ENCODE measurements at places on chromosomes 4 and X.

- no peak for DNase-seq
These were observed 442.2 kb downstream of the PABPC4L start for GRCh38 chr4:133759428-133759827.

DNA sequence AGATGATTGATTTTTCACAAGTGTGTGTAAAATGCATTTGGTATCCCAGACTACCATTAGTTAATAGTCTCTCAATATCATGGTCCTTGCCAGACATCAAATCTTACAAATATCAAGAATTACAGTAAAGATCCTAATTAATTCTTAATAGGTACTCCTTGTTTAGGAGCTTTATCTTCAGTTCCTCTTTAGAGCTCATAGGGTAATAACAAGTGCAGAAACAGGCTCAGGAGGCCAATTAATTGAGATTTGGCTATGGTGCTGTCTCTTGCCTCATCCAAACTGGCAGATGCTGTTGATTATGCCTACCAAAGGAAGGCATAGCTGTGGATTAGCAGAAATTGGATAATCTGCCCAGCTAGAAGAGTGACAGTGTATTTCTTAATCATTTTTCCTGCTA is 6.9 kb downstream of the MTMR1 start:
- no peak for DNase-seq

- DNase-seq, result no peak
These were observed 35.1 kb upstream of the TBL1X start for GRCh38 chrX:9429767-9430166.

DNA sequence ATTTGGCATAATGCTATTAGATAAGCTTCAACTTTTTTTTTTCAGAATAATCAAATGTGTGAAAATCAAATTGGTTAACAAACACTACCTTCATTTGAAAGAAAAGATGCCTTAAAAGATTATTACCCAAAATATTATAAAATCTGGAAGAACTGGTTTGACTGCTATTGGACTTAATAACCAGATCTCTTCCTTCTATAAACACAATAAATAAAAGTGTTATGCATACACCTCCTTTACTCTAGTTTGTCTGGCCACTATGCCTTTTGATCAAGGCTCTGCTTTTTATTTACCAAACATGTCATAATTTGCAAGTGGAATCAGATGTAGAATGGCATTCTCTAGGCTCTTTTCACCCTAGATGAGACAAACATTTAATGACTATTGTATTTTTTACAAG is 897.3 kb upstream of the EPHA5 start:
- no peak for DNase-seq

GRCh38 chr4:17809667-17810066 is 890 bp downstream of the DCAF16 start:
- no peak for DNase-seq

DNA sequence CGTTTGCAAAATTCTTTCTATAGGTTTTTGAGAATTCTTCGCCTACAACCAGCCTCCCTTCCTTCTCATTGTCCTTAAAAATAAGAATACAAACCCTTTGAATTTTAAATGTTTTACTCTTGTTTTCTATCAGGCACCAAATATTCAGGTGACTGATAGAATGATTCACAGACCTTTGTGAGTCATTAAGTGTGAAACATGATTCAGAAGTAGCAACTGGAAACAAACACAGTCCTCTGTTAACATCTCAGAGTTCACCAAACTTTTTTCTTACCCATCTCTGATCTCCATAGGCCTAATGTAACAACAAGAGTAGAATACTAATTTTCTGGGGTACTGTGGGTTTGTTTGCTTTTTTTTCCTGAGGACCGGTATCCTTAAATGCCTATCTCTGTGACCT is 63.4 kb upstream of the MAB21L2 start:
- peak; percentile 36 for DNase-seq

- DNase-seq, result no peak
These were observed 11.3 kb upstream of the ATP1B4 start for GRCh38 chrX:120350450-120351138.

DNA sequence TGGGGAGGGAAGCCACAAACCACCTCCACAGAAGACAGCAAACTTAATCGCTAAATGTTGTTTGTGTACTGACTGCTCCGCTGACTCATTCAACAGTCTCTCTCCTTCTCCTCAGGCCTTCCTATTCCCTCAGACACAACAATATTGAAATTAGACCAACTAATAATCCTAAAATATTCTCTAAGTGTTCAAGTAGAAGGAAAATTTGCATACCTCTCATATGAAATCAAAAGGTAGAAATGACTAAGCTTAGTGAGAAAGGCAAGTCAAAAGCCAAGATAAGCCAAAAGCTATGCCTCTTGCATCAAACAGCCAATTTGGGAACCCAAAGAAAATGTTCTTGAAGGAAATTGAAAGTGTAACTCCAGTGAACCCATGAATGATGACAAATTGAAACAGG is 75.7 kb upstream of the ARHGAP24 start:
- no peak for DNase-seq

GRCh38 chr4:15953625-15954024 is 9.3 kb downstream of the FGFBP2 start:
- DNase-seq, result no peak

DNA sequence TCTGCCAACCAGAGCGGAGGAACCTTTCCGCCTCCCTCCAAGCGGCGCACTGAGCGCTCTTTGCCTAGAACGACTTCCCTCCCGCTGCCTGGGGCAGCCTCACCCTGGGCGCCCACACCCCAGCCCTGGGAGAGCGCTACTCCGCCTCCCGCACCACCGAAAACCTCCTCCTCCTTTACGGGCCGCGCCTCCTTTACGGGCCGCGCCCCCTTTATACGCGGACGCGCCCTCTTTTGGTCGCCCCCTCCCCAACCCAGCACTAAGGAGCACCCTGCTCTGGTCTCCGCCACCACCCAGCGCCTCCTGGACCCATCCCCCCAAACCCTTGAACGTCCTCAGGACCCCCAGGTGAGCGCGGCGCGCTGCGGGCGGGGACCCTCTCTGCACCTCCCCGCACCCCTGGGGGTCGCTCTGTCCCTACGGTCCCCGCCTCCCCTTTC is 586 bp upstream of the NSG1 start:
- no peak for DNase-seq

DNA sequence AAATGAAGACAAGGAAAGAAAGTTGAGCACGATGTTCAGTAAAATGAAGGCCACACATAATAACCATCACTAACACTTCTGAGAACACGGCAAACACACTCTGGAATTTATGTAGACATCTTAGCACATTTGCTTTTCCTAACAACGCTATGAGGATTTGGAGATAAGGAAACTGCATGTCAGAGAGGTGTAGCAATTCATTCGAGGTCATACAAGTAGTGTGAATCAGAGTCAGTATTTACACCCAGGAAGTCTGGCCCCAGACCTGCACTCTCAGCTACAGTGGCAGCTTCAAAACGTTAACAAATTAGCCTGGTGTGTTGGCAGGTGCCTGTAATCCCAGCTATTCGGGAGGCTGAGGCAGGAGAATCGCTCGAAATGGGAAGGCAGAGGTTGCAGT is 253.4 kb downstream of the PDGFC start:
- no peak for DNase-seq

GRCh38 chr4:25110527-25111329 is 49.5 kb downstream of the SEPSECS start:
- DNase-seq, result no peak

DNA sequence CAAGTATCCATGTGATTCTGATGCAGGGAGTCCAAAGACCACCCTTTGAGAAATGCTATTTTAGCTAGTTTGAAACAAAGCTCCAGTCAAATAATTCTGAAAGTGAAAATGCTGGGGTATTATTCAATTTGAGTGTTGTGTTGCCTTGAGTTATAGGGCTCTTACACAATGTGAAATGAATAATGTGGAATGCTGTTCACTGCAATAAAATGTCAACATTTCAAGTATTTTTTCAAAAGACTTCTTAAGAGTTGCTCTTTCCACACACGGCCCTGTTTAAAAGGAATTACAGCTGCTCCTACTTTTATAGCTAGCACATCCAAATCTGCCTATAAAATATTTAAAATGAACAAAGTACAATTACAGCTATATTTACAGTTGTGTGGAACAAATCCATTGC is 27.5 kb upstream of the PLS3 start:
- no peak for DNase-seq

DNA sequence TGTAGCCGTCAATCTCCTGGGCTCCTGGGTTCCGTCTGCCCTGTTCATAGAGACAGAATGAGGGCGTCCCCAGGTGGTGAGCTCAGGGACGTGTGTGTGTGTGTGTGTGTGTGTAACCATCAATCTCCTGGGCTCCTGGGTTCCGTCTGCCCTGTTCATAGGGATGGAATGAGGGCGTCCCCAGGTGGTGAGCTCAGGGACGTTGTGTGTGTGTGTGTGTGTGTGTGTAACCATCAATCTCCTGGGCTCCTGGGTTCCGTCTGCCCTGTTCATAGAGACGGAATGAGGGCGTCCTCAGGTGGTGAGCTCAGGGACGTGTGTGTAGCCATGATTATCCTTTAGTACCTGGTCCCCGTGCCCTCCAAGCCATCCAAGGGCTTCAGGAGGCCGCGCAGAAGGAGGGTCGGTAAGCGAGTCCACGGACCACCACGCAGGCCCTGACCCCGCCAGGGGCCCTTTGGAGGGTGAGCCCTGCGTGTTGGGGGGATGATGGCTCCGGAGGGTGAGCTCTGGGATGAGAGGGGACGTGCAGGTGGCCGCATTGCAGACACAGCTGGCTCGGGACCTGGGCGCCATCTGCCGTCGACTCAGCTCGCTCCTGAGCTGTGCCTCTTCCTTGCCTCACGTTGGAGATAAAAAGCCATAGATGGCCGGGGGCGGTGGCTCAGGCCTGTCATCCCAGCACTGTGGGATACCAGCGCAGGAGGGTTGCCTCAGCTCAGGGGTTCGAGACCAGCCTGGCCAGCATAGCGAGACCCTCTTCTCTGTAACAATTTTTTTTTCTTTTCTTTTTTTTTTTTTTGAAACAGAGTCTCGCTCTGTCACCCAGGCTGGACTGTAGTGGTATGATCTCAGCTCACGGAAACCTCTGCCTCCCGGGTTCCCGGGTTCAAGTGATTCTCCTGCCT is 5.4 kb upstream of the GTPBP6 start:
- no peak for DNase-seq

- DNase-seq, result no peak
These were observed 38.7 kb downstream of the RAI2 start for GRCh38 chrX:17822351-17822750.

- peak; percentile 51 for DNase-seq
These were observed 96.2 kb downstream of the UGT8 start for GRCh38 chr4:114694770-114695169.

DNA sequence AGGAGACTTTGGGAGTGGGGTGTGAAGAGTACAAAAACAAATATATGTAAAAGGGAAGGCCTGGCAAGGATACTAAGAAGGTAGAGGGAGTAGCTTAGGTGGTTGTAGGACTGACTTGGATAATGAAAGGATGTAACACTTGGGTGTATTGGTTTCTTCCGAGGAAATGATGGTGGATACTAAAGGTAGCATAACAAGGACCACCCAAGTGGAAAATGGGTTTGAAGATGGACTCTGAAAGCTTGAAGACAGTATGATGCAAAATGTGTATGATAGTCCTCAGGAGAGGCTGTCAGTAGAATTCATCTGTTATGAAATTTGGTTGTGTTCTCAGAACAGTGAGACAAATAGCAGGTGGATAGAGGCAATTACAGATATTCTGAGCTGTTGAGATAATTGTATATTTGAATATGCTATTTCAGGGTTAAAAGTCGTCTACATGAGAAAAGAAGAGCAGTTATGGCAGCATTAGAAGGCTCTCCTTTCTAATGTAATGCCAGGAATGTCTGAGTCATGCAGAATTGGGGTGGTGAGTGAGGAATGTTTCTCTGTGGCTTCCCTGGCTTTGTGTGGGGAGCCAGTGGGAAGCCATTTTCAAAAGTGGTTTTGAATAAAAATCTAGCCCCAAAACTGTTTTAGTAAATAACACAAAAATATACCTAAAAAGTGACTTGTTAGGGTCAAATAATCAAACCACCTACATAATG is 75.6 kb downstream of the FHIP1A start:
- DNase-seq, result peak; percentile 12

DNA sequence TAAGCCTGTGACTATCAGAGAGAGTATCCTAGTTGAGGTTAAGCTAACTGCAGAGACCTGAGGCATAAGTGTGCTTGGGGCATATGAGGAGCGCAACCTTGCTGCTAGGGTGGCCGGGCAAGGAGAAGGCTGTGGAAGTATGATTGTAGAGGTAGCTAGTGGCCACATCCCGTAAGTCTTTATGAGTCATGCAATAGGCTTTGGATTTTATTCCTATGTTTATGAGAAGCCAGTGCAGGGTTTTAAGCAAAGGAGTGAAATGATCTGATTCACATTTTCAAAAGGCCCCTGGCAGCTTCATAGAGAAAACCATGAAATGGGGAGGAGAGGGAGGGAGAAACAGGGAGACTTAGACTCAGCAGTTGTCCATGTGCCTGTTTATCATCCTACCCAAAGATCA is 92.1 kb upstream of the WDFY3 start:
- no peak for DNase-seq

DNA sequence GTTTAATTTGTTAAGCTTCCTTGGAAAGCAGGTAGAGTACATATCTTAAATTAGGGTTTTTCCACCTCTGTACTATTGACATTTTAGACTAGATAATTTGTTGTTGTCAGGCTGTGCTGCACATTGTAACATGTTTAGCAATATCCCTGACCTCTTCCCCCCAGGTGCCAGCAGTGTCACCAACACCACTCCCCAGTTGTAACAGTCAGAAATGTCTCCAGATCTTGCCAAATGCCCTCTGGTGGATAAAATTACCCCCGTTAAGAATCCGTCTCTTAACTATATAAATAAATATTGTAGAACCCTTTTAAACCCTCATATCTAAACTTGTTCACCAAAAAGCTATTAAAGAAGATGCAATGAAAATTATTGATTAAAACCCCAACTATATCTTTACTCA is 161.5 kb downstream of the ARHGAP6 start:
- DNase-seq, result no peak

DNA sequence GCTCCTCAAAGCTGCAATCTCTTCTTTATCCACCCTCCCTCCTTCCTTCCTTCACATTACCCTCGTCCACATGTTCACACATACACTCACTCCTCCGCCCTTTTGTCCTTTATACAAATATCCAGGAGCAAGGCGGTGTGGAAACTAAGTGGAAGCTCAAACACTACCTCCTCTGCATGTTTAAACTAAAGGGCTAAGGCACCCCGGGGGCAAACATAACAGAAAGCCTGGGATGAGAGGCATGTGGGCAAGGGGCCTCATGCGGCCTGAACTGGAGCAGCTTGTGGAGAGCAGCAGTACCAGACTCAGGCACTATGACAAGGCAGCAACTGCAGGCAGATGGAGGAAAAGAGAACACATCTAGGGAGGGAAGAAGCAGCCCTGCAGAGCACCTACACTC is 9.5 kb downstream of the MAB21L2 start:
- DNase-seq, result no peak

GRCh38 chrX:499870-500364 is 113.2 kb upstream of the PPP2R3B start:
- no peak for DNase-seq

DNA sequence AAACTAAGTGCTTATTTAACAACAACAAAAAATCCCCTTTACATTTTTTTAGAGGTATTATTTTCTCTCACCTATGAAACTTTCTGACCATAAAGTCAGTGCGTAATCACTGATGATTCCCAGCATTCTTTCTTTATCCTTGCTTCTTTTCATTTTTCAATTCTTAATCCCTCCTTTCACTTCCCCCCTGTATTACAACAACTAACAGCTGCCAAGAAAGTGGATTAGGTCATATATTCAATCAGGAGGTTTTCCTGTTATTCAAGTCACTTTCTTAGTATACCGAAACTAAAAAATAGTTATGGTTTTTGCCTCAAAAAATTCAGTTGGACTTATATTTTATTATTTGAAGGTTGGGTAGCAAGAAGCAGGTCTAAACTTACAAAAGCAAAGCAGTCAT is 2.1 kb upstream of the STAP1 start:
- no peak for DNase-seq

Data from kidney capillary endothelial cell (primary cell).